Astrocyte (in vitro differentiated cells and primary cell): ENCODE measurements at places on chromosomes 4 and X.

DNA sequence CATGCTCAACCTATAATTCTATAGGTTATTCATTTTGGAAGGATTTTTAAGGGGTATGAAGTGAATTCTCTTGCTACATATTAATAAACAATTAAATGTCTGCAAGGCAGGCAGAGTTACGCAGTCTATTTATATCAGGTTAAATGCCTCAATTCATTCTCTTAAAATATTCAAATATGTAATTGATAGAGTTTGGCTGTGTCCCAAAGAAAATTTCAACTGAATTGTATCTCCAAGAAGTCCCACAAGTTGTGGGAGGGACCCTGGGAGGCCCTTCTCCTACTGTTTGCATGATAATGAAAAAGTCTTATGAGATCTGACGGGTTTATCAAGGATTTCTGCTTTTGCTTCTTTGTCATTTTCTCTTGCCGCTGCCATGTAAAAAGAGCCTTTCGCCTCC is 576.1 kb downstream of the TMA16 start:
- DNase-seq: no peak

DNA sequence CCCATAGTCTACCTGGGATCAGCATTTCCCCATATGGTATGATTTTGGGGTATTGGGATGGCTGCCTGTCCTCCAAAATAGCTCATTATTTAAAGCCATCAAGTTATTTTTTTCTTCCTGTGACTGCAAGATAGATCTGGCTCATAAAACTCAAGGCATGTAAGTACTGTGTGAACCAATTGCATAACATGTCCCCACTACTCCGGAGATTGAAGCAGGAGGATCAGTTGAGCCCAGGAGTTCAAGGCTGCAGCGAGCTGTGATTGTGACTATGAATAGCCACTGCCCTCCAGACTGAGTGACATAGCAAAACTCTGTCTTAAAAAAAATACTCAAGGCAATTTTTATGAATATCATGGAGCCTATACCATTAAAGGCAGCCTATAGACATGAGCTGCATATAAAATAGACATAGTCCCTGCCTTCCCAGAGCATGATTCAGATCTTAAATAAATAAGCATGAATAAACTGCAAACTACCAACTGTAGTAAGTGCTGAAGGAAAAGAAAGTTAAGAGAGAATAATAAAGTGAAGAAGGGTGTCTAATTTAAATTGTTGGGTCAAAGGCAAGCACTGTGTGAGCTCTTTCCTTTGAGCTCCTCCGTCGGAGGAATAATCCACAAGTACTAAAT is 16.9 kb upstream of the MMAA start:
- DNase-seq: no peak

- no peak for DNase-seq
Measured at GRCh38 chr4:185685804-185686203, 126.2 kb downstream of the SORBS2 start.

DNA sequence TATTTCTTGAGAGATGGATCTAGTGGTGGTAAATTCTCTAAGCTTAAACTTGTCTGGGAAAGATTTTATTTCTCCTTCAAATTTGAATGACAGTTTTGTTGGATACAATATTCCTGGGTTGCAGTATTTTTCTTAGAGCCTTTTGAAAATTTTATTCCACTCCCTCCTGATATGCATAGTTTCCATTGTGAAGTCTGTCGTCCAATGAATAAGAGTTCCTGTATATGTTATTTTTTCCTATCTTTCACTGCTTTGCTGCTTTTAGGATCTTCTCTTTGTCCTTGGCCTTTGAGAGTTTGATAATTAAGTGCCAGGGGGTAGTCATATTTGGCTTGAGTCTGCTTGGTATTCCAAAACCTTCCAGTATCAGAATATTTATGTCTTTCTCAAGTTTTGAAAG is 1156.4 kb upstream of the AGA start:
- DNase-seq: no peak

GRCh38 chr4:85862896-85863295 is 387.9 kb downstream of the ARHGAP24 start:
- DNase-seq: no peak

GRCh38 chrX:7706032-7706431 is 136.9 kb upstream of the VCX start:
- DNase-seq: no peak

DNA sequence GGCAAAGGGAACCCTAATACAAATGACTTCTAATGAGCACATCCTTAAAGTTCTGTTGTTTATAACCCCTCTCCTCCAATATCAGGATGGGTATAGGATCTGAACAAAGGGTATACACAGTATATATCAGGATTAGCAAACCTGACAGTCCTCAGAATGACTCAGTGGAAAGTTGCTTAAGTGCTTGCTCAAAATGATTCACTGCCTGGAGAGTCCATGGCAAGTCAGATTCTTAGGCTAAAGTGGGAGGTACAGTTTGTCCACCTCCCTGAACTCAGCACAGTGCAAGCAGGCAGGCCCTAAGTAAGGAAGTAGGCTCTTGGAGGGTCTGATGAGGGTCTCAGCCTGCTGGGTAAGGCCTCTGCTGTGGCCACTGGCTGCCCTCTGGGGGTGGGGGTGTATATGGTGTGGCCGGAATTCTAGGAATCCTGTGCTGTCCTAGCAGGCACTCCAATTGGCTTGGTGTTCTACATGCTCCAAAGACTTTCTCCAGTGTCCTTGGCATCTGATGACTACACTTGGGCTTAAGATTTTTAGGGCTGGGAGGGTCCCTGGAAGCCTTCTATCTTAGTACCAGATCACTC is 54.3 kb downstream of the CHRDL1 start:
- peak; percentile 76 for DNase-seq

GRCh38 chr4:48518143-48518542 is 28.1 kb downstream of the ZAR1 start:
- no peak for DNase-seq

- DNase-seq: no peak
Measured at GRCh38 chrX:104193485-104193884, 27.2 kb downstream of the FAM199X start.

DNA sequence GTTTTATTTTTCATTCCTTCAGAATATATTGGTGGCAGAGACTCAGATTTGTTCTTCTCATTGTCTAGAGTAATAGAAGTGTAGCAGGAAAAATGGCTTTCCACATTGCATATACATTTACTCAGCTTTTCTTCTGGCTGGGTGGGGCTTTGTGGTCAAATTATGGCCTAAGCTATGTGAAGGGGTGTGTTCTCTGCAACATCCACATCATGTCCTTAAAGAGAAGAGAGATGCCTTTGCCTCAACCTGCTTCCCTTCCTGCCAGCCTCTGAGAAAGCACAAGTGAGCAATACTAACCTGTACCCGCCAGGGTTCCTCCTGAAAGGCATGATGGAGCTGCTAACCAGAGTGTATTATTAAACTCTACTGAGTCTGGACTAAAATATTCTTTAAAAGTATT is 695.6 kb upstream of the FAM241A start:
- no peak for DNase-seq

- no peak for DNase-seq
Measured at GRCh38 chr4:54581807-54582206, 76.0 kb upstream of the KIT start.

- DNase-seq: peak; percentile 100
Measured at GRCh38 chr4:173252024-173252935, 81.9 kb downstream of the HMGB2 start.

DNA sequence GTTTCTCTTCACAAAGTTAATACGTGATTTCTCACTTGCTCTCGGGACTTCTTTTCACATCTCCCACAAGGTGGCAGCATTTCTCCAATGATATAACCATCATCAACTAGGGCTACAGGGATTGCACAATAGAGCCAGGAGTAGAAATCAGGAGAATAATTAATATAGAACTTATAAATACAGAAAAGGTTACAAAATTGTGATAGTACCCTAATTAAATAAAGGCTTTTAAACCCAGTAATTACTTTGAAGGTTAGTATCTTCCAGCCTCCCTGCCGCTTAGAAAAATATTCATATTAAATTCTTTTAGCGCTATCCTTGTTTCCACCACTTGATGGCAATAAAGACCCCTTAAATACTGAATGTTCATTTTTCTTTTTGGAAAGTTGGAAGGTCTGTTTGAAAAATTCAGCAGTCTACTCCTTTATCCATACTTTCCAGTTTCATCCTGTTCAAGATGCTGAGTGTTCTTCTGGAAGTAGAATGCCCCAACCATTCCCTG is 65.8 kb downstream of the RASGEF1B start:
- peak; percentile 45 for DNase-seq

- no peak for DNase-seq
Measured at GRCh38 chrX:16702700-16703599, 9.5 kb downstream of the CTPS2 start.

- DNase-seq: no peak
Measured at GRCh38 chr4:55242506-55242905, 103.5 kb upstream of the SRD5A3 start.

- DNase-seq: no peak
Measured at GRCh38 chr4:24032371-24032989, 142.6 kb upstream of the PPARGC1A start.

- no peak for DNase-seq
Measured at GRCh38 chr4:3205995-3206394, 43.0 kb upstream of the MSANTD1 start.

DNA sequence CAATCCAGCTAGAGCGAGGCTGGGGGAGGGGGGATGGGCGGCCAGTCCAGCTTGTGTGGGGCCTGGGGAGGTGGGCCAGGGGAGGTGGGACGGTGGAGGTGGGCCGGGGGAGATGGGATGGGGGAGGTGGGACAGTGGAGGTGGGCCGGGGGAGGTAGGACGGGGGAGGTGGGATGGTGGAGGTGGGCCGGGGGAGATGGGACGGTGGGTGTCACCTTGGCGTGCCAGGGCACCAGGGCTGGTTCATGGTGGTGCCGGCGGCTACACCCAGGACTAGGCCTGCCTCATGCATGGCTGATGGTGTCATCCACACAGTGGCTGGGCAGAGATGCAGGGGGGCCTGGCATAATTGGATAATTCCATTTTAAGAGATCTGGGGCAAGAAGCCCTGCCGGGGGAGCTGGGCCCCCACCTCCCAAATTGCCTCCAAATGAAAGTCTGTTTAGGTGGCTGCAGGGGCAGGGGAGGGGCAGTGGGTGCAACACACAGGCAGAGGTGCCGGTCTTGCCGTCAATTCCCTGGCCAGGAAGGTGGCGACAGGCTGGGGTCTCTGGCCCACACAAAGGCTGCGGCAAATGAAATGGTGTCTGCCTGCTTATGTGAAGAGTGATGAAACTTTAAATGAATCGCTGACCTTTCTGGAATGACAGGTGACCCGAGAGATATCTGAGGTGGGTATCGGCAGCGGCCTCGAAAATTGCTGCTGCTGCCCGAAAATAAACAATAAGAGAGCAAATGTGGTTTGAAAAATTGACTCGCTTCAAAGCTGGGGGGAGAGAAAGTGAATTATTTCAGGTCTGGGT is 82.1 kb downstream of the FAM53A start:
- DNase-seq: no peak

GRCh38 chr4:52862639-52863161 is 583 bp downstream of the RASL11B start:
- DNase-seq: no peak

DNA sequence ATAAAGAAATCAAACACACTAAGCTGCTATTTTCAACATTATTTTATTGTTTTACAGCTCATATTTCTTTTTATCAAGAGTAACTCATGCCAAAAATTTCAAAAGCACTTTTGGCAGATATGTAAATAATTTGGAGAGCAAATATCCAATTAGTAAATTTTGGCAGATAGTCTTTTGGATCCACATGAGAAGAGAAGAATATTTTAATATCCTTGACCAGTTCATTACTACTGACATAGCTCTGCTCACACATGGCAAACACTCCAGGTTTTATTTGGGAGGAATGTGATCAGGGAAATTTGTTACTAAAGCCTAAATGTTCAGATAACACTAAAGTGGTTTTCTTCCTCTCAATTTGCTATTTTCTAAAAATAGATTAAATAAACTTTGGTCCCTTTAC is 1054.3 kb downstream of the FAT4 start:
- DNase-seq: no peak

- no peak for DNase-seq
Measured at GRCh38 chr4:915595-915994, 16.5 kb downstream of the GAK start.

DNA sequence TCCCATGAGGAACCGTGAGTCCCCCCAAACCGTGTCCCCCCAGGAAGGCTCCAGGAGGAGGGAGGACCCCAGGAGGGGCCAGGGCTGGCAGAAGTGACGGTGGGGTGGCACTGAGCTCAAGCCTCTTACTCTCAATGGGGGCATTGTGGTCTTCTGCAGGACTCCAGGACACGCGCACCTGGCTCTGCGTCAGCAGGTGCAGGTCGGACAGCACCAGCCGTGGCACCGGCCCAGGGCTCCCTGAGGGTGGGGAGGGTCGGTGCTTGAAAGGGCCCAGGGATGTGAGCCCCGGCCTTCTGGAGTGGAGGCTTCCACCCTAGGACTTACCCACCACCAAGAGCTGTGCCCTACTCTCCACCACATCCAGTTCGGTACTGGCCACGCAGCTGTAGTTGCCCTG is 18.3 kb downstream of the L1CAM start:
- DNase-seq: no peak

DNA sequence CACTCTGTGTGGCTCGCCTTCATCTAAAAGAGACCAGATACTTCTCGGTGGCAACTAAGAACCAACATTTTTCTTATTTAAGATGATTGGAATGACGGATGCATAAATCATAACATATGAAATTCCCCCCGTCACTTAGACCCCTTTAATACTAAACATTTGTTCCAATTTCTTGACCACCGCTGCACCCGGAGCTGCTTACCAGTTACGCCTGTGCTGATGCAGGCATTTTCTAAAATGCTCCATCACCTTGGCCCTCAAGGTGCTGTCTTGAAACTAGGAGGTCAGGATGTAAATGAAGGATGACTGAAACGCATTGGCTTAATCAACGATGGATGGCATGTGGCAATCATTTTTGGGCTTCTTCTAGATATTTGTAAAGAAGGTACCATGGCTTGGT is 130.0 kb downstream of the CPZ start:
- no peak for DNase-seq

- no peak for DNase-seq
Measured at GRCh38 chr4:97349468-97350186, 793.6 kb downstream of the STPG2 start.

- peak; percentile 14 for DNase-seq
Measured at GRCh38 chr4:38046727-38047489, 86.7 kb downstream of the PTTG2 start.

GRCh38 chr4:126489826-126490463 is 1142.8 kb upstream of the INTU start:
- no peak for DNase-seq

DNA sequence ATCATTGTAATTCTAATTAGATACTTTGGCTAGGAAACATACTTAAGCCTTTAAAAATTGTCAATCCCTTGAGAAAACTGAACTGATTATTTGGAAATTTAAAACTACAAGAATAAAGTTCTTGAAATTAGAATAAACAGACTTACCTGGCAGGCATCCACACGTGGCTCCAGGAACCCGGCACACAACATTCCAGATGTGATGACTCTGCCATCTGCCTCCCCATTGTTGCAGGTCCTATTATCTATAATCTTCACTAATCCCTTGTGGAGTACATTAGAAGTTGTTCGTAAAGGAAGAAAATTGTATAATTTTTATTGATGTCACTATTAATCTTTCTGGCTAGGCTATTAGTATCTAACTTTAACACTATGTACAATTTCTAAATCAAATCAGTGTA is 16.2 kb upstream of the GNRHR start:
- DNase-seq: no peak
